Aorta (tissue), 5 donors: ENCODE measurements at places on chromosomes 7 and 10. TPM values are rescaled to one million over a fixed set of nuclear protein-coding genes. Genes with fewer than 3 reads are reported as not detected.

GRCh38 chr10:87667493-87667892 lies 7.8 kb downstream of the PAPSS2 start:
- no peaks in the 10 kb centered on the region for H3K4me1 ChIP-seq
- no peak for DNase-seq
- H3K27ac ChIP-seq = no peak overlapping the region
- H3K27me3 ChIP-seq = no peaks in the 10 kb centered on the region
- H3K4me3 ChIP-seq = no peak overlapping the region

TMEM209 gene
- 13.7 TPM for total RNA-seq

CYP2C19 gene
- not detected for total RNA-seq

POLD2 gene
- 53.4 TPM for total RNA-seq

DNA sequence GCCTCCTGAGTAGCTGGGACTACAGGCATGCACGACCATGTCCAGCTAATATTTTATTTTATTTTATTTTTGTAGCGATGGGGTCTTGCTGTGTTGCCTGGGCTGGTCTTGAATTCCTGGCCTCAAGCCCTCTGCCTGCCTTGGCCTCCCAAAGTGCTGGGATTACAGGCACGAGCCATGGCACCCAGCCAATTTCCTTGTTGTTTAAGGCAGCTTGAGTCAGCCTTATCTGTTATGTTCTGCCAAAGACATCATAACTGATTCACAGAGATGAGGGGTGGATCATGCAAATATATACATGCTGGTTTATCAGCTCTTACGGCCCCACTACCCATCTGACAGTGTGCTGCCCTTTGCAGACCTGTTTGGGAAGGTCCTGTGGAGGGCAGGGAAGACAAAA lies 826.7 kb downstream of the TYW1 start:
- no peak overlapping the region for H3K27ac ChIP-seq
- H3K27me3 ChIP-seq = no peaks in the 10 kb centered on the region
- no peaks in the 10 kb centered on the region for H3K4me1 ChIP-seq
- no peak overlapping the region for H3K4me3 ChIP-seq
- no peaks in the 10 kb centered on the region for H3K36me3 ChIP-seq
- no peak for DNase-seq

DNA sequence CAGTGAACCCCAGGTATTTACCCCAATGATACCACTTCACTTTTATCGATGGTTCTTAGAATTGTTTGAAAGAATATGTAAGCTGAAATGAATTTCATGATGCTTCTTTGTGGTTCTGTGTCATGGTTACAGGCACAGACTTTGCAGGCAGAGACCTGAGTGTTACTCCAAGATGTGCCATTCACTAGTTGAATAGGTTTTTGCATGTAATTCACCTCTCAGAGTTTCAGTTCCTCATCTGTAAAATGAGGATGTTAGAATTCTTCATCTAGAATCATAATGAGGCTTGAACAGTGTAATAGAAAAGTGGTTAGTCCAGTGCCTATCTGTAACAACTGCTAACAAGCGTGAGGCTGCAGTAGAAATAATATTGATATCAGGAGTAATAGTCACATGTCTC lies 54.6 kb downstream of the VSTM2A start:
- H3K36me3 ChIP-seq = no peaks in the 10 kb centered on the region
- no peaks in the 10 kb centered on the region for H3K4me1 ChIP-seq
- no peaks in the 10 kb centered on the region for H3K27me3 ChIP-seq
- no peak overlapping the region for H3K4me3 ChIP-seq
- no peak overlapping the region for H3K27ac ChIP-seq

ACTR3C gene
- 1.2 TPM for total RNA-seq

GIMAP2 gene
- total RNA-seq = 24.7 TPM

- peak; percentile 69 for DNase-seq
These were observed 25.2 kb downstream of the YWHAG start for GRCh38 chr7:76333511-76334101.
